ENCODE measurements at places on chromosomes 5 and 9. TPM values are rescaled to one million over a fixed set of nuclear protein-coding genes. Genes with fewer than 3 reads are reported as not detected.

Gene ADAMTSL1
- total RNA-seq: 0.13 TPM

Gene MARCOL
- total RNA-seq: not detected

Gene DOCK8
- 0.26 TPM for total RNA-seq

Gene TCF7
- total RNA-seq: under 0.01 TPM

Gene INSL4
- total RNA-seq: not detected

Gene TAS2R1
- not detected for total RNA-seq

Gene PCDHGB6
- total RNA-seq: 1.5 TPM

Gene SOHLH1
- not detected for total RNA-seq

Gene FOXI1
- not detected for total RNA-seq

Gene DNAI1
- not detected for total RNA-seq

Gene NKD2
- total RNA-seq: 0.51 TPM

Gene TMC1
- total RNA-seq: 1.0 TPM

Gene PCDHB14
- total RNA-seq: 0.26 TPM

Gene PHYHD1
- 3.8 TPM for total RNA-seq

Gene CEL
- total RNA-seq: 0.53 TPM

Gene APC
- total RNA-seq: 33.7 TPM

Gene OSMR
- total RNA-seq: 40.7 TPM

Gene PCDHGB4
- 2.1 TPM for total RNA-seq

Gene ADAMTS6
- total RNA-seq: 5.9 TPM
